ENCODE measurements at places on chromosomes 13 and 19.

DNA sequence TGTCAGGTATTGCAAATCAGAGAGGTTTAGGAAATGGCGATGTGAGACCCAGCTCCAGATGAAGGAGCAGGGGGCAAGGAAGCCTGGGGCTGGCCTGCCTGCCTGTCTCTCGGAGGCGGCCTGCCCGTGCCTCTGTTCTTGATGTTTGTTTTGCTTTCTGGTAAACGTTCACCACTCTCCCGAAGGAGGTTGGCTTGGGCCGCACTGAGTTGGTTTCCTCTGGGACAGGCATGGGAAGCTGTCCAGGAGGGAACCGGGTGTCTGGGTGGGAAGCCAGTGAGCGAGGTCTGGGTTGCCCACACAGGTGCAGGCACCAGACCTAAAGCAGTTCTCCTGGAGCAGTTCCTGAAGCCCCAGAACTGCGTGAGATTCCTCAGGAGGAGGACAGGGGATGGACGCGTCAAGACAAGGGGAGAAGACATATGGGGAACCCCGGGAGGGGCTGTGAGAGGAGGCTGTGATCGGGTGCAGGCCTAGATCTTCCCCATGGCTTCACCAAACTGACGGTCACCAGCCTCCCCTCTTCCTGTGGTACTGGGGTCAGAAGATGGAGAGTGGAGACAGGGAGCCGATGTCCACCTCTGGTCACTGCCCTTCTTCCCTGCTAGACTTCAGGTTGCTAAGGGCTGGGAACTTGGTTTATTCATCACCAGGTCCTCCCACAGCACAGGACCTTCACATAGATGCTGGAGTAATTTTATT, 15.2 kb downstream of the COL4A2 start:
- no peak for DNase-seq

GRCh38 chr13:73055813-73056564, 2.8 kb upstream of the KLF5 start:
- DNase-seq = no peak

GRCh38 chr19:5112681-5113575, 144.0 kb downstream of the KDM4B start:
- DNase-seq = no peak

- DNase-seq = no peak
Observed at GRCh38 chr13:21898945-21899344, 228.1 kb downstream of the FGF9 start.

GRCh38 chr19:6828698-6829633, 56.5 kb downstream of the VAV1 start:
- peak; percentile 95 for DNase-seq

DNA sequence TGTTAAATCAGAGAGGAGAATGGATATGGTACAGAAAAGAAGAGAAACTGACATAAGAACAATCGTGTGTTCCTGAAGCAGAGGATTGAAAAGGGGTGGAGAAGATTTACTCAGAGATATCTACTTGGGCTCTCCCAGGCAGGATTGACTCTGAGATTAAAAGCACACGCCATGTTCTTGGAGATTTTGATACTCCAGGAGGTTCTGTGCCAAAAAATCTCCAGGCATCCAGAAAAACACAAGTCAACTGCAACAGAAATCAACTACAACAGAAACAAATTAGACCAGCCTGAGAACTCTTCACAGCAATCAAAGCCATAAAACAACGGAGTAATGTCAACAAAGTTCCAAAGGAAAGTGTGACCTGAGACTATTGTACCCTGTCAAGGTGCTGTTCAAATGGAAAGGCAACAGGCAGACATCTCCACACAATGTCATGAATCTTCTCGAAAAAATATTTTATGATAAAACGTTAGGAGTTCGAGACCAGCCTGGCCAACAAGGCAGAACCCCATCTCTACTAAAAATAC, 104.2 kb downstream of the UBL3 start:
- DNase-seq = no peak

GRCh38 chr13:79456656-79457365, 24.1 kb upstream of the NDFIP2 start:
- DNase-seq = no peak

- DNase-seq = no peak
Observed at GRCh38 chr13:90414691-90415596, 932.5 kb upstream of the MIR17HG start.

DNA sequence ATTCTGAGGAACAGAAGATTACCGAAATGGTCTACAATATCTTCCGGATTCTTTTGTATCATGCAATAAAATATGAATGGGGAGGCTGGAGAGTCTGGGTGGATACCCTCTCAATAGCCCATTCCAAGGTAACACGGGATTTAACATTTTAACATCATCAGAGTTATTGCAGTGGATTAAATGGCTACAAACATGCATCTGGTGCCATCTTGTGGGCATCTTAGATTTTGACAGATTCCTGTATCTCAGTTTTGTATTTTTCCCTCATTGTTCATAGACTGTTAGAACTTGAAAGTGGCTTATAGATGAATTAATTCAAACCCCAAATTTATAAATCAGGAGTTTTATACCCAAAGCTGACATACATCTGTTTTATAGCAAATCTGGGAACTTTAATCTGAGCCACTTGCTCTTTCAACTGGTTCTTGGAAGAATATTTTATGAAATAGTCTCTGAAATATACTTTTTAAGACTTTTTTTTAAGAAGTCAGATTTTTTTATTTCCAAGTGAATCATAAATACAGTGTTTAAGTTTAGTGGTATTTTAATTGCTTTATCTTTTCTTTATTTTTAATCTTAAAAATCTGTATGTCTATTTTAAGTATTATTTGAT, 215.2 kb downstream of the NBEA start:
- DNase-seq = peak; percentile 76

DNA sequence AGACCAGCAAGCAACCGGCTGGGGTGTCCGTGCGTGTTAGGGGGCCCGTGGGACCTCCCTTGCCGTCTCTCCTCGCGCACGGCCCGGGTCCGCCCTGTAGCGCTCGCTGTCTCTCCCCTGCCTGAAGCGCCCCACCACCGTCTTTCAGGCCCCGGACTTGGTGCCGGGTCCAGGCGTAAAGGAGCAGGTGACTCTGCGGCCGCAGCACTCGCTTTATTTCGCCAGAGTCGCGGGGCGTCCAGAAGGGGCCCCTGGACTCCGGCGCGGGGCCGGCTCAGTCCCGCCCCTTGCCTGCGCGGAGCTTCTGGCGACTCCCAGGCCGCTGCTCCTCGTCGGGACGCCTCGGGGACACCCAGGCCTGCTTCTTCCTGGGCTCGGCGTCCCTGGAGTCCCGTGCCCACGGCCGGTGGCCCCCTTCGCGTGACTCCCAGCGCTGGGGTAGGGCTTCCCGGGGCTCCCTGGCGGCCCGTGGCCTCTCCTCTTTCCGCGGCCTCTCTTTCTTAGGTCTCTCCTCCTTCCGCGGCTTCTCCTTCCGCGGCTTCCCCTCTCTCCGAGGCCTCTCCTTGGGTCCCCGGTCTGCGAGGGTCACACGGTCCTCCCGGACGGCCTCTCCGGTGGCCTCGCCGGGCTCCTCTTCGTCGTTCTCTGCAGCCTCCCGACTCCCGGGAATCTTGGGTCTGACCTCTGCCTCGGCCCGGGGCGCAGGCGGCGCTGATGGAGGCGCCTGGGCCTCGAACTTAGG, 3.1 kb downstream of the AMH start:
- no peak for DNase-seq

DNA sequence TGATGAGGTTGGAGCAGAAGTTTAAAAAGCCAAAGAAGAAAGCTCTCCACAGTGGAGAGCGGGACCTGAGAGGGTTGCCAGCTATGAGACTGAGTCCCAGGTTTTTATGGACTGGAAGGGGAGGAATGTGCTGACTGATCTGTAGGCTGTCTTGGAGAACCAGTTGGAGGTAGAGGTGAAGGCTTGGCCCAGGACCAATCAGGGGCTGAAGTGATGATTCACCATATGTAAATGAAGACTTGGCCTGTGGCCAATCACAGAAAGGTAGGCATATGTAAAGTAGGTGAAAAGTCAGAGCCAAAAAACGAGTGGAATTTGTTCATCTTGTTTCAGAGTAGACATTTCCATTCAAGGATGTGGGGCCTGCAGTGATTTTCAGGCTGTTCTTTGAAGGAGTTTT, 17.5 kb upstream of the KBTBD6 start:
- DNase-seq = no peak

- no peak for DNase-seq
Observed at GRCh38 chr13:58488251-58488650, 856.7 kb downstream of the PCDH17 start.

- DNase-seq = no peak
Observed at GRCh38 chr13:110391273-110391672, 84.2 kb downstream of the COL4A2 start.

DNA sequence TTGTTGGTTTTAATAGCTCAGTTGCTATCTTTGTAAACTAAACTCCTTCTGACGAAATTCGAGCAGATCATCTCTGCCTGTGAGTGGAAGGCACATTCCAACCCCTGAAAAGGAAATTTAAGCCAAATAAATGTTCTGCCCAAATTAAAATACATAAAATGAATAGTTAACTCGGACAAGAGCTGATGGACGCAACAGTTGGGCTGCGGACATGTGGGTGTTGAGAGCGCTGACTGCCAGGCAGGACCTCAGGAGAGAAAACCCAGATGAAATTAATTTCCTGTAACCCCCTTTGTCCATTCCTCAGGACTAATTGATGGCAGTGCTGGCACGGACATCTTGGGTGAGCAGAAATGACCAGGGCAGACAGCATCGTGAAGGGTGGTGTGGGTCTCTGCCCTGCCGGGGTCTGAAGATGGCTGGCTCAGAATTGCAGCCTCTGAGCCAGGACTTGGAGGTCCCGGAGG, 86.5 kb downstream of the TSHZ3 start:
- DNase-seq = no peak

DNA sequence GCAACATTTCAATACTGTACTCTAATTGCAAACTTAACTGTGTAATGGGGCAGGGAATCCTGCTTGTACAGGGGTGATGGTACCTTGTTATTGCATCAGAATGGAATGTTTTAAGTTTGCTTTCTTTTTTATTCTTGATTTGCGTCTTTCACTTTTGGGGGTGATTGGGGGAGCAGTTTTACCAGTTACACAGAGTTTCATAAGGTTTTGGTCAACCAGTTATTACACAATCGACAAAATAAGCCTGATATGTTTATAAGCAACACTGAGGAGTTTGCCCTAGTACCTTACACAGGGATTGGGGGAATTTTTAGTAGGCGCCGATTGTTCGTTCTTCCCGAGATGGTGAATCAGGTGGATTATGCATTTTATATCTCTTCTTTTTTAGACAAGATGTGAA, 2.7 kb downstream of the KLF5 start:
- no peak for DNase-seq

DNA sequence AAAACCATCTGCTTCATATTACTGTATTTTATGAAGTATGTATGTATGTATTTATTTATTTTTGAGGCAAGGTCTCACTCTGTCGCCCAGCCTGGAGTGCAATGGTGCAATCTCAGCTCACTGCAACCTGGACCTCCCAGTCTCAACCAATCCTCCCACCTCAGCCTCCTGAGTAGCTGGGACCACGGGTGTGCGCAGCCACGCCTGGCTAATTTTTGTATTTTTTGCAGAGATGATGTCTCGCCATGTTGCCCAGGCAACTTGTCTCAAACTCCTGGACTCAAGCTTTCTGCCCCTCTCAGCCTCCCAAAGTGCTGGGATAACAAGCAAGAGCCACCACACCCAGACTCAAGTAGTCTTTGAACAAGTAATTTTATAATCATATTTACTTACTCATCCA, 5.5 kb downstream of the KATNAL1 start:
- DNase-seq = no peak

DNA sequence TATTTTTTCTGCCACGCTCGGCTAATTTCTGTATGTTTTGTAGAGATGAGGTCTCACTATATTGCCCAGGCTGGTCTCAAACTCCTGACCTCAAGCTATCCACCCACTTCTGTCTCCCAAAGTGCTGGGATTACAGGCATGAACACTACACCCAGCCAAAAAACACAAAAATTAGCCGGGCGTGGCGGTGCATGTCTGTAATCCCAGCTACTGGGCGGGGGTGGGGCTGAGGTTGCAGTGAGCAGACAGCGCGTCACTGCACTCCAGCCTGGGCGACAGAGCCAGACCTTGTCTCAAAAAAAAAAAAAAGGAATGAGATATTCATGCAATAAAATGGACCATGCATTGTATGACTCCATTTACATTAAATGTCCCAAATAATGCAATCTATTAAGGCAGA, 32.2 kb downstream of the VASP start:
- DNase-seq = no peak

DNA sequence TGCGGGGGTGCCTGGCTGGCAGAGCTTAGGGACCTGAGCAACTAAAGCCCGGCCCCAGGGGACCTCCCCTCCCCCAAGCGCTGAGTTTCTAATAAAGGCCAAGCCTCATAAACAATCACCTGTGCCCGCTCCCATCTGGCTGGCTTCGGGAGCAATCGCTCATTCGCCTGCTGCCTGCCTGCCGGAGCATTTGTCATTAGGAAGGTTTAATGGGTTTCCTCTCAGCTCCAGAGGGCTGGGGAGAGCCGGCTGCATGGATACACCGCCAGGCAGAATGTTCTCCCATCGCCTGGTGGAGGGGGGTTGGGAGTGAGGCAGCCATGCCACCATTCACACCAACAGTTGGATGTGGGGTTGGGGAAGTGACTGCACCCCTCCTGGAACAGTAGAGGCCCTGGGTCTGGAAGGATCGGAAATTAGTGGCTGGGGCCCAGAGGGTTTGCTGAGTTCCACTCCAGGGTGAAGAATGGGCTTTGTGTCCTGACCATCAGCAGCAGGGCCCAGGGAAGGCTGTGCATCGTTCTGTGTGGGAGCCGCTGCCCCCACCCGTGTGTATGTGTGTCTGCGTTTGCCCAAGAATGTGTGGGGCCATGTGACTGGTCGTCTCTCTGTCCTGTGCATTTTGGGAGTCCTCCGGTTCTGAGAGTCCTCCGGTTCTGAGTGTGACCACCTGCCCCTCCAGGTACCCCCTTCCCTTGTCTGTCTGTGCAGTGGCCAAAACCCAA, 15.3 kb downstream of the PIN1 start:
- DNase-seq = no peak

- DNase-seq = no peak
Observed at GRCh38 chr13:105282406-105283285, 1252.8 kb downstream of the EFNB2 start.

GRCh38 chr19:29724746-29725145, 9.7 kb upstream of the C19orf12 start:
- no peak for DNase-seq

DNA sequence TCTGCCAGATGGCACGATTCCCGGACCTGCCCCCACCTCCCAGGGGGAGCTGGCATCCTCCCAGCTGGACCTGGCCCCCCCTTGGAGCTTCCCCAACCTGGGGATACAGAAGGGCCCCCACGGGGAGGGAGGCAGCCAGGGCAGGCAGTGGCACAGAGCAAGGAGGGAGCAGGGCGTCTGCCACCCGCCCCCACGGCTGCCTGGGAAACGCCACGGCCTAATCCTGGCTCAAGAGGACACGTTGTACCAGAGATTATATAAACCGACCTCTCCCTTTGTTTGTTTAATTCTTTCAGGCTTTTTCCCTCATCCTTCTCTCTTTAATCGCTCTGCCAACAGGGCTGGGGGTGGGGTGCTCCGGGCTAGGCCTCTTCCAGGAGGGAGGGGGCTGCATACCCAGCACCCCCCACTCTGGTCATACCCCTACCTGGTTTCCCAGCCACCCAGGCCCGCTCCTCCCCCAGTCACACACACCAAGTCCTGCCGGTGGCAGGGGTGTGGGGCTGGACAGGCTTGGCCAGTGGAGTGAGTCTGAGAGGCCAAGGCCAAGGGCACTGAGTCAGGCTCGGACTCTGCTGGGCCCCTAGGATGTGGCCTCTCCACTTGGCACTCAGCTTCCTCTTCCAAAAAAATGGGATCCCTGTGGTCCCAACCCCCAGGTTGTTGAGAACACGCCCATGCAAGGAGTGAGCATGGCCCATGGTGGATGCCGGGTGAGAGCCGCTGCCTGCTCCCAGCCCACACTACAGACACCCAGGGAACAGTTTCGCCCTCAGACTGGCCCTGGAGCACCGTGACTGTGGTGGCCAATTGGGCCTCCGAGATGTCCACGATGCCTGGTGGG, 29.5 kb upstream of the NFIC start:
- no peak for DNase-seq
